ENCODE measurements at places on chromosomes 1 and 21.

DNA sequence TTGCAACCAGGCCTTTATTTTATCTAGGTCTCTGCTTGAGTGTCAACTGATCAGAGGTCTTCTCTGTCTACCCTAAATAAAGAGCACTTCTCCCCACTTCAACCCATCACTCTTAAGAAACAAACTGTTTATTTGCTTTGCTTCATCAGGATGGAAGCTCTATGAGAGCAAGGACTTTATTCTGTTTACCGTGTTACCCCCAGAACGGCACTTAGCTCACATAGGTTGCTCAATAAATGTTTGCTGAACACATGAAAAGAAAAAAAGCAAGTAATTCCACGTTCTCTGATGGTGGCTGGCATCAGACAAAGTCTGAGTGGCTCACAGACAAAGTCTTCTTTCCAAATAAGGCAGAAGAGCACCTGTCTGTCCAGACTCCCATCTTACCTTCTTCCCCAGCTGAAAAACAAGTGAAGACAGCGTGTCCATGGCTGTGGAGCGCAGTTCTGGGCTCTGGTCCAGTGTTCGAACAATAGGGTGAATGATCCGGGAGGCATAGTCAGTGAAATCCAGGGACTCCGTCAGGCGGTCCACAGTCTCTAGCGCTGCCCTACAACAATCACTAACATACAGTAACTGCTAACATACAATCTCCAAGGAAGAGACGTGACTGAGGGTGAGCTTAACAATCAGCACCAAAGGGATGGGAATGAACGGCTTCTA is 22.9 kb downstream of the ANGPTL7 start:
- no peak for DNase-seq

DNA sequence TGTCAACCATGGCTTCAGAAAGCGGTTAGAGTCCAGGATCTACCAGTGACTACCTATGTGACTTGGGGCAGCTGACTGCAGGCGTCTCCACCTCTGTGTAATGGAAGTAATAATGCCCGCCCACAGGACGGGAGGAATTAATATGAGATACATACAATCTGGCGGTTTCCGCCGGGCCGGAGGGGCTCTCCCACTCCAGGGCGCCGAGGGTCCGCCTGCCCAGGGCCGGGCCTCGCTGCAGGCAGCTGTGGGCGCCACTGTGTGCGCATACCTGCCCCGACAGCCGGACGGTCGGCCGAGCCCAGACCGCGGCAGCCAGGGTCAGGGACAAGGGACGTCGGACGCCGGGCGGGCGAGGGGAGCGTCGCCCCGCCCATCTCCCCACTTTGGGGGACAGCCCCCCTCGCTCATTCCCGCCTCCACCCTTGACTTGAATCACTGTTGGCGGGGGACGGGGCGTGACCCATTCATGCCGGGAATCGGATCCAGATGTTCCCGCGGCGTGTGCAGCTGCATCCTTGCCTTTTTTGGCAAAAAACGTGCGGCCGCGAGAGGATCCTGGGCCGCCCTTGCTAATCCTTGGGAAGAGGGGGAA is 6.0 kb upstream of the SF3A3 start:
- DNase-seq, result no peak

DNA sequence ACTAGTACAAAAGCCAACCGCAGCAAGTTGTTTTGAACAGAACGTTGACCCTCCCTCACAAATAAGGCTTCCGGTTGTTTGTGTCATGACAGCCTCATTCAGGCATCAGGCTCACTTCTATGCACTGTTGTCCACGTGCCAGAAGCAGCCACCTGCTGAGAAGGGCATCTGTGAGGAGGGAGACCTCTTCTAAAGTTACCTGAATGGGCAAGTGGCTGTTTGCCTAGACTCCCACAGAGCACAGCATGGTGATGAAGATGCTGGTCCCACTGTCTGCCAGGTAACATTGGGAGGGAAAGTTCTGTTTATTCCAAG is 176.1 kb downstream of the CLIC6 start:
- no peak for DNase-seq

GRCh38 chr1:181430015-181430885 is 53.1 kb upstream of the CACNA1E start:
- no peak for DNase-seq

DNA sequence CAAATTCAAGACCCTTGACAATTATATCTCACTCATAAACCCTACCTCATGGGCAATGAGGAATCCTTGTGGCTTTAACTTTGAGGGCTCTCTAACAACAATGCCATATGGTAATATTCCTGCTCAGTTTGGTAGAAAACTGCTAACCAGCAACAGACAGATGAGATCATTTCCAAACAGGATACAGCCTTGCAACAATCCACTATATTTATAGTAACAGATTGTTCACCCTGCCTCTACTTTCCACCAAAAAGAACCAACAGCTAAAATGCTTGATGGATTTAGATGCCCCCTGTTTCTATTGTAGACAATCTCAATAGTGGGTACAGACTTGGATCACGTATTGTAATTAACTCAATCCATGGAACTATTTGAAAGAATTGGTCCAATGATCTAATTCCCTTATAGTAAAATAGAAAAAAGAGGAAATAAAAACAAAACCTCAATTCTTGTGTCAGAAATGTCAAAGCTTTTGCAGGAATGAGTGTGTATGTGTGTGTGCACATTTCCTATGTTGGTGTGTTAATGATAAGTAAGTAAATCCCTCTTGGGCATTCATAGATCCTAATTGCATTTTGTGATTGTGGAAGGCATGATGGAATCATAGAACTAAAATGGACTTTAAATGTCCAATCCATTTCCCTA is 100.0 kb upstream of the EDEM3 start:
- DNase-seq, result no peak

DNA sequence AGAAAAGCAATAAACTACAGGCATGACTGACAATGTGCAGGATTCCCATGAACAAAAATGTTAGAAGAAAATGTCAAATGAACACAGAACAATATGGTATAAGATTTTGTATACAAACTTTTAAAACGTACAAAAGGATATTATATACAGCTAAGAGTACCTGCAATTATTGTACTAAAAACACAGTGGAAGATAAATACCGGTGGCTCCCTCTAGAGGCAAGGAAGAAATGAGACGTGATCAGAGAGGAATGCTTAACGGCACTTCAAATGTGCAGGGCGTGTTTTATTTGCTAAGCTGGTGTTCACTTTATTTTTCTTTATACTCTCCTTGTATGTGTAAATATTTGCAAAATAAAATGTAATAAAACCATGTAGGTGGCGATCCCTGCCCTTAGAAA is 191.8 kb upstream of the SAMSN1 start:
- peak; percentile 4 for DNase-seq

Data from HTR-8/SVneo (cell line).